ENCODE measurements at places on chromosomes 3 and 15.
A peak's percentile ranks its signal among the peaks of the same experiment; 100 is the strongest.

GRCh38 chr3:178672275-178672674 lies 136.0 kb downstream of the KCNMB2 start:
- no peak for DNase-seq

DNA sequence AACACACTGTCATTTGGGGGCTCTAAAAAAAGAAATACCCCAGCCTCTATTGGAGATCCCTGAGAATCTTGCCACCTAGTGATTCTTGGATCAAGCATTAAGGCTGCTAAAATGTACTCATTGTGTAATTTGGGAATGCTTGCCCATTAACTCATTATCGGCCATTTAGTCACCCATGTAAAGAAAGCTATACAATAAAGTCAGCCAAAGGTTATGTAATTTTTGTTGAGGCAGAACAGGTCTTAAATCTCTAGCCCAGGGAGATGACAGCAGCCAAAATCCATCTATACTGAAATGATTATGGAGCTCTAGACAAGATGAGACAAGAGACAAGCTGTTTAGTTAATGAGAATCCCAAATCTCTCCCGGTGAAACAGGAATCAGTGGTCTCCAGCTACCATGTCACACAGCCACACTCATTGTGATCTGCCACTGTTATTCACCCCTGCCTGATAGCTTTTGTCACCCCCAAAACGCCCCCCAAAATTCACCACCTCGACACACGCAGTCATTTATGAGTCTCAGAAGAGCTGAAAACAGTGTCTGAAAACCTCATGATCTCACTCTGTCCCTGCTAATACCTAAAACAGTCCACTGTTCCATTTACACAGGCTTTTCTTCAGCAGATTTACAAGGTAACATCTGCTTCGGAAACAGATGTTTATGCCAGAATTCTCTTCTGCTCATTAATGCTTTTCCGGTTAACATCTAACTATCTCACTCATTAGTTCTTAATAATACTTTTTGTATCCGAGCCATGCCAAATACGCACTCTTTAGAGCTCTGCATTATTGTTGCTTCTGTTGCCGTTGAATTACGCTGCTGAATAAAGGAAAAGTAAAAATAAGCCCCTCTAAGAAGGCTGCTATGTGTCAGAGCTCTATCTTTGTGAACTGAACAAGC lies 138.5 kb downstream of the RORA start:
- DNase-seq, result no peak

DNA sequence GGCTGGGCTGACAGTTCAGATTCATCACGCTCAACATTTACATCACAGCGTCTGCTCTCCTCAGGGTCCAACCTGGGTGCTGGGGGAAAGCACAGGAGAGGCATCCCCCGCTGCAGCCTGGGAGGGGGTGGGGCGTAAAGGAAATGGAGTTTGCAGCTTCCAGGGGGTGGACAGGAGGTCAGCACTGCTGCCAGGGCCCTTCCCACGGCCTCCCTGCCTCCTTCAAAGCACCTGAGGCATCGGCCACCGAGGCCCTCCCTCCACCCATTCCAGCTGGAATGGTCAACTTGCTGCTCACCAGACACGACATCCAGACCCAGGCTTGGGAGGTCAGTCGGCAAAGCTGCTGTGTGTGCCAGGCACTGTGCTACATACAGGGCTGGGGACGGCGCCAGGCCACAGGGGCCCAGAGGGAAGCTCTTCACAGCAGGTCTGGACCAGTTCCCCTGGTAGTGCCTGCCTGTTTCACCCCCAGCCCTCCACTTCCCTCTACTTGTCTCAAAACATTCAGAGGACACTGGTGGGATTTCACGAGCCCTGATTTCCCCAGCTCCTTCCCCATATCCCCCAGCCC lies 120.7 kb downstream of the ANP32A start:
- DNase-seq, result no peak

DNA sequence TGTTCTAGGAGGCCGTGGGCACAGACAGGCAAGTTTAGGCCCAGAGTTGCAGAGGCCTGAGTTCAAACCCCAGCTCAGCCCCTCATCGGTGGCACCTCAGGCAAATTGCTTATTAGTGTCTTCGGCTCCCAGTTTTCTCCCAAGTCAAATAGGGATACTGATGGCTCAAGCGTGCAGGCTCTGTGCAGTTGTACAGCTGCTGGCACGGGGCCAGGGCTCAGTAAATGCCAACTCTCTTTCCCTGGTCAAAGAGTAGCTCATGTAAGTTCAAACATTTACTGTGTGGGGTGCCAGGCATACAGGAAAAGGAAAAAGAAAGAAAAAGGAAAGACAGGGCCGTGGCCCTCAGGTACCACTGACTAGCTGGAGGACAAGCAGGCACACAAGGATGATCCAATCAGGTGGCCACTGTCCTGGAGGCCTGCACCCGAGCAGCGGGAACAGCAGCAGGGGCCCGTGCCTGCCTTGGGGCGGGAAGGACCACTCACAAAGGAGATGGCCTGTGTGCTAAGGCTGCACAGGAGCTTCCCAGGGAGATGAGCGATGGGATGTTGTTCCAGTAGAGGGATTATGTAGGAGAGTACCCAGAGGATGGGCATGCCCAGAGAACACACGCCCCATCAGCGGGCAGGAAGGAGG lies 70.8 kb downstream of the TBC1D2B start:
- DNase-seq, result no peak

GRCh38 chr3:98612587-98612986 lies 19.2 kb upstream of the CPOX start:
- peak; percentile 13 for DNase-seq

GRCh38 chr3:54862526-54862925 lies 65.3 kb downstream of the LRTM1 start:
- no peak for DNase-seq

- no peak for DNase-seq
Measured at GRCh38 chr15:24675332-24676144, at the start of gene NPAP1. Gene NPAP1 (plus strand): TSS chr15:24675775. CDS start chr15:24675868, 93 bp downstream.

DNA sequence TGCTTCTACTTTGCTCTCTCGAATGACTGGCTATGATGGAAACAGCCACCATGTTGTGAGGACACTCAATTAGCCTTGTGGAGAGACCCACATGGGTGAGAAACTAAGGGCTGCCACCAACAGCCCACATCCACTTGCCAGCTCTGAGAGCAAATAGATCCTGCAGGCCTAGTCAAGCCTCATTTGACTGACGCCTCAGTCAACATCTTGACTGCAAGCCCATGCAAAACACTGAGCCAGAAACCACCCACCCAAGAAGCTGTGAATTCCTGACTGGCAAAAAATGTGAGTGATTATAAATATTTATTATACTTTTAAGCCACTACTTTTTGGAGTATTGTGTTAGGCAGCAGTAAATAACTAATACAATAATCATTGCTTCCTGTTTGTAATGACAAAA lies 58.4 kb downstream of the NOX5 start:
- DNase-seq, result no peak

- no peak for DNase-seq
Measured at GRCh38 chr3:100954990-100955389, 38.2 kb downstream of the ABI3BP start.

DNA sequence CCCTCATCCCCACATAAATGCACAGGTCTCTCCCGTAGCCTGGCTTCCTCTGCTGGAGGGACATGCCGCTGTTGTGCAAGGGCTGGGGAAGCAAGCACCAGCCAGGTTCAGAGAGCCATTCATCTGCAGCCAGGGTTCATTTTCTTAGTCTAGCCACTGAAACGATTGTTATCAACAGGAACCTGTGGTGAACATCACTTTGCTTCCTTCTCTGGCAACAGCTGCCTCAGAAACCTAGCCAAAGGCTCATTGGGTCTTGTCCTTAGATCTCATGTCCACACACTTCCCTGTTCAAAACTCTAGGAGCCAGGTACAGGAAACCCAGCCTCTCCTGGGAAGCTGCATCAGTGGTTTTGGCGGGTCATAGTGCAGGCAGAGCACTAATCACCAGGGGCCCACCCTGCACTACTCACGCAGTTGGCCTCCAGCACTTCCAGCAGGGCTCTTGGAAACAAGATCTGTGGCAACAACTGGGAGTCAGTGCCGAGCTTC lies 47.0 kb downstream of the OXNAD1 start:
- DNase-seq, result no peak

GRCh38 chr3:46129588-46130272 lies 78.4 kb downstream of the CCR1 start:
- DNase-seq, result no peak

- peak; percentile 79 for DNase-seq
Measured at GRCh38 chr3:138935863-138936740, 10.8 kb downstream of the FOXL2 start.

GRCh38 chr3:123028233-123028828 lies 768 bp upstream of the SEMA5B start:
- DNase-seq, result peak; percentile 21

DNA sequence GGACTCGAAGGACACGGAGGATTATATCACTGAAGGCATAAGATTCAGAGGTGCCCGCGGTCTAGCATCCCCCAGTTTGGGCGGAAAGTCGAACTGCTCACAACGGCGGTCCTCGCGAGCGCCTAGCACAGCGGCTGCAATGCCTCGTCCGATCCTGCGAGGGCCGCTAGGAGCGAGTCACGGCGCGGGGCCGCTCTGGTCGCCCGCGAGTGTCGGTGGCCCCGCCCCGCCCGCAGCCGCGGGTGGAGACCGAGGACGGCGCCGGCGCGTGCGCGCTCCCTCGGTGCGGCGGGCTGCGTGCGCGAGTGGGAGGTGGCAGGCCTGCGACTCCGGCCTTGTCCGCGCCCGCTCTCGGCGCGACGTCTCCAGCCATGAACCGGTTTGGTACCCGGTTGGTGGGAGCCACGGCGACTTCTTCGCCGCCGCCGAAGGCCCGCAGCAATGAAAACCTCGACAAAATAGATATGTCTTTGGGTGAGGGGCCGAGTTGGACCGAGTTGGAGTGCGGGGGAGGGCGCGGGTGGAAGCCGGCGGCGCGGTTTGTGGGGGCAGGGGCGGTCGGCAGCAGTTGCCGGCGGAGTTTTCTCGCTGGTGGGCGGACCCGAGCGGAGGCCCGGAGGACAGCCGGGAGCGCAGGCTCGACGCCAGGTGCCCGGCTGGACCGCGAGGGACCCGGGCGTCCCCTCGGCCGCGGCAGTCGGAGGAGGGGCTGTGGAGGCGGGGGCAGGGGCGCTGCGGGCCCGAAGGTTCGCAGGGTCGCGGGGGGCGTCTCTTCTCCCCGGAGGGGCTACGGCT lies at the start of gene FYTTD1:
Gene FYTTD1 (plus strand): TSS at position 283 of the 795 bp plus-strand sequence. CDS start 89 bp downstream, at position 372.
- peak; percentile 84 for DNase-seq

GRCh38 chr3:108223928-108224327 lies 1.7 kb upstream of the IFT57 start:
- no peak for DNase-seq

Data from stimulated activated CD4-positive, alpha-beta T cell treated with anti-CD3 and anti-CD28 coated beads, Interleukin-2, amount 100 ng/mL, for 24 hours (primary cell).